Left ventricle myocardium inferior (tissue), 1 donor: ENCODE measurements at places on chromosomes 12 and 14. TPM values are rescaled to one million over a fixed set of nuclear protein-coding genes. Genes with fewer than 3 reads are reported as not detected.

The DDIT3 gene
- 20.4 TPM for total RNA-seq

The LMNTD1 gene
- total RNA-seq: not detected

The FGD6 gene
- 26.3 TPM for total RNA-seq

The ENDOU gene
- 0.49 TPM for total RNA-seq

The VRTN gene
- not detected for total RNA-seq

The KRT78 gene
- not detected for total RNA-seq

The SSTR1 gene
- total RNA-seq: 0.69 TPM

The KCNA1 gene
- total RNA-seq: not detected

The MYO1A gene
- not detected for total RNA-seq

The SETD1B gene
- 7.9 TPM for total RNA-seq

The DLK1 gene
- total RNA-seq: 2.8 TPM

The SVOP gene
- 2.6 TPM for total RNA-seq

The SRRM4 gene
- total RNA-seq: 0.19 TPM

The KLRG1 gene
- total RNA-seq: 6.9 TPM

The TBX5 gene
- 75.1 TPM for total RNA-seq

The PRH2 gene
- total RNA-seq: not detected

The RDH16 gene
- 0.19 TPM for total RNA-seq

The GPR162 gene
- total RNA-seq: 6.5 TPM

The SCNN1A gene
- total RNA-seq: 0.22 TPM

The OASL gene
- 0.25 TPM for total RNA-seq

The KIF5A gene
- 0.08 TPM for total RNA-seq

The RIMBP2 gene
- not detected for total RNA-seq

The KRT73 gene
- total RNA-seq: not detected

The ADAMTS20 gene
- total RNA-seq: not detected

The PKP2 gene
- total RNA-seq: 428 TPM

The CLEC1B gene
- not detected for total RNA-seq

The PNMA1 gene
- total RNA-seq: 19.2 TPM

The CIROP gene
- not detected for total RNA-seq

The CPNE8 gene
- total RNA-seq: 7.2 TPM

The UBR7 gene
- 18.3 TPM for total RNA-seq

The TEX22 gene
- total RNA-seq: 0.99 TPM

The CCND2 gene
- total RNA-seq: 283 TPM

The YLPM1 gene
- total RNA-seq: 28.1 TPM

The SPIC gene
- not detected for total RNA-seq

The RNU4-1 gene
- 2,088 TPM for total RNA-seq

The AJUBA gene
- 7.2 TPM for total RNA-seq

The CLEC6A gene
- total RNA-seq: not detected

The EGLN3 gene
- total RNA-seq: 153 TPM

The APOF gene
- total RNA-seq: not detected

The TMEM116 gene
- total RNA-seq: 35.0 TPM

The NOS1 gene
- total RNA-seq: 0.22 TPM

The KRT2 gene
- not detected for total RNA-seq

The DEGS2 gene
- not detected for total RNA-seq

The HOXC9 gene
- not detected for total RNA-seq

The SLC35F4 gene
- not detected for total RNA-seq

The MYH6 gene
- total RNA-seq: 1,823 TPM

The NFE2 gene
- 0.71 TPM for total RNA-seq

The B4GALNT3 gene
- 43.4 TPM for total RNA-seq

The TAS2R13 gene
- total RNA-seq: 0.41 TPM

The KRT4 gene
- total RNA-seq: not detected

The SAMD15 gene
- 0.08 TPM for total RNA-seq

The PGF gene
- total RNA-seq: 4.2 TPM

The RBP5 gene
- 0.47 TPM for total RNA-seq

The PCED1B gene
- 0.55 TPM for total RNA-seq

The METTL3 gene
- total RNA-seq: 26.6 TPM

The FOXN4 gene
- total RNA-seq: not detected
